ENCODE measurements at places on chromosomes 5 and 9.

- DNase-seq: no peak
Measured at GRCh38 chr5:174243904-174244303, 198.4 kb downstream of the NSG2 start.

- no peak for DNase-seq
Measured at GRCh38 chr5:113089653-113090335, 113.2 kb downstream of the DCP2 start.

DNA sequence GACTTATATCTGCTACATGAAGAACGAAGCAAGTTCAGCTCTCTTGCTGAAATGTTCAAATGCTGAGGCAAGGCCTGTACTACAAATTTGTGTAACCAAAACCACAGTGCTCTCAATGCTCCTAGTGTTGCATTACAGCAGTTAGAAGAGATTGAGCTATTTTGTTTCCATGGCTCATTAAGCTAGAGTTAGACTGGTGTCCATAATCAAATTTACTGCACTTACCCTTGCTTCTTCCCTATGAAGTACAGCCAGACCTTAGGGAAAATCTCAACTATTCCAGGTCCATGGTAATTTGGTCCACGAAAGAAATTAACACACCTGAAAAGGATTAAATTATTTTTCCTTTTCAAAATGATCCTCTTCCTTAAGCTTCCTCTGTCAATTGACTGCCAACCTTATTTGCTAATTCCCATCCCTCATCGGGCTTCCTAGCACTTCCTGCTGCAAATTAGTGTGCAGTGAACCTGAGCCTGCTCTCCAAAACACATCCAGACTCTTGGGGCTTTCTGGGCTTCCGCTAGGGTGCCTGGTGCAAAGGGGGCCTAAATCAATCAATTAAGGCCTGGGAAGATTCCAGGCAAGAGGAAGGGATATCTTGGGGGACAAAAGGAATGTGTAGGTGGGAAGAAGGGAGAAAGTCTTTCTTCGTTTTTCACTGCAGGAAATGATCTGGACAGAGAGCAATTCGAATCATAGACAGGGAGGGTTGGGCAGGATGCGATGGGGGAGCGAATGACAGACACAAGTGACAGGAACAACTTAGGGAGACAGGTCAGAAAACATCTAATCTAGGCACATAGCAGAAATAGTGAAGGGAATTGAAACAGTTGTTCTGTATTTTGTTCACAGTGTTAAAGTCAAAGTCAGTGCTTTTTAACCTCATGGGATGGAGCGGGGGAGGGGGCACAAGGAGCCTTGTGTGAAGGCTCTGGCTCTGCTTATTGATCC, 542.4 kb downstream of the RAB3C start:
- no peak for DNase-seq

GRCh38 chr9:32434892-32435291, 50.4 kb downstream of the ACO1 start:
- no peak for DNase-seq

GRCh38 chr5:9686216-9686615, 56.1 kb upstream of the TAS2R1 start:
- DNase-seq: no peak

- no peak for DNase-seq
Measured at GRCh38 chr5:7208938-7209337, 187.0 kb upstream of the ADCY2 start.

- DNase-seq: peak; percentile 84
Measured at GRCh38 chr5:96297867-96298266, 135.2 kb downstream of the PCSK1 start.

GRCh38 chr9:15121630-15122029, 185.4 kb downstream of the TTC39B start:
- no peak for DNase-seq

- DNase-seq: no peak
Measured at GRCh38 chr5:80165452-80165851, 90.4 kb downstream of the SERINC5 start.

DNA sequence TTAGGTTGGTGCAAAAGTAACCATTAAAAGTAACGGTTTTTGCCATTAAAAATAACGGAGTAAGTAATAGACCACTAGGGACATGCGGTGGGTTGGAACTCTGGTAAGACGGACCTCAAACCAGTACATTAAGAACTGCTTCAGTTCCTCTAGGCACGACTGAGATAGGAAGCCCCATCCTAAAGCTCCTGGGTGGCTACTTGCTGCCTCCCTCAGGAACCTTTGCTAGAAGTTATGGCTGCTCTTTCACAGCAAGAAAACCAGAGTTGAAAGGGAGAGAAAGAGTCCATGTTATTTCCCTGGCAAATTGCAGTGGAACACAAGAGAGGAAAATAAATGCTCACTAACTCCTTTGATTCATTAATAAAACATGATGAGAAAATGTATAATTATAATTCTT, 47.6 kb downstream of the MCTP1 start:
- DNase-seq: no peak

DNA sequence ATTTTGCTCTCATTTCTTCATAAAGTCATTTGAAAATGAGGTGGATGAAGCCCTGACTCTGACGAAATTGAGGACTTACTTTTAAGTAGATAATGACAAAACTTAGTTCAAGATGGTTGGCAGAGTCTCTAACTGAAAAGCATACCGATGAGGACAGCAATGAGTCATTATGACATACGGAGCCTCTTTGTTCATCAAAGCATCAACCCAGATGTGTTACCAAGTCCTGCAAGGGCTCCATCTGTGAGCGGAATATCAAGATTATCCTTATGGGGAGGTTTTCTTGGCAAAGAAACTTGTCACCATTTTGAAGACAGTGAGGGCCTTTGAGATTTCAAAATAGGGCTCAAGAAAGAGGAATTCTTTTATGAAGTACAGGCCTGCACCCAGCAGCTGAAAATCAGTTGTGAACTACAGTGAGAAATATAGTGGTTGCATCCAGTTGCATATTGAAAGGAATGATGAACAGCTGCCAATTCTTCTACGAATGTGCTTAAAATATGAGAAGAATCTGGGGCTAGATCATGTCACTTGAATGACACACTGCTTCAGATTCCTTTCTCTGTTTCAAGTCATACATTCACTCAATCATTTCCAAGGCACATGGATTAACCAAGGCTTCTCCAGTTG, 86.6 kb upstream of the SLC24A2 start:
- DNase-seq: no peak

DNA sequence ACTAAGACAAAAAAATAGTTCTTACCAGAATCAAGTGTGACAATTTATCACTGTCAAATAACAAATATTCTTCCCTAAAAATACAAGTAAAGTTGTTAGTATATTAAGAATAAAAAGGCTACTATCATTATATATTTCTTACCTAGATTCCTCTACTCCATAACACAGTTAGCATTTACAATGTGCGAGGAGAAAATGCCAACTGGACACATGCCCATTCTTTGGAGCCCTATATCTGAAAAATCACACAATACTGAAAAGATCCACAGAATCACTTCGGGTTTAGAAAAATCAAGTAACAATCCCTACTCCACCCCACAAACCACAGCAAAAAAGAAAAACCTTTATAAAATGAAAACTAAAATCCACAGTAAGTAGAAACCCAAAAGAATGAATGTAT, 70.9 kb downstream of the PKD2L2 start:
- DNase-seq: no peak

DNA sequence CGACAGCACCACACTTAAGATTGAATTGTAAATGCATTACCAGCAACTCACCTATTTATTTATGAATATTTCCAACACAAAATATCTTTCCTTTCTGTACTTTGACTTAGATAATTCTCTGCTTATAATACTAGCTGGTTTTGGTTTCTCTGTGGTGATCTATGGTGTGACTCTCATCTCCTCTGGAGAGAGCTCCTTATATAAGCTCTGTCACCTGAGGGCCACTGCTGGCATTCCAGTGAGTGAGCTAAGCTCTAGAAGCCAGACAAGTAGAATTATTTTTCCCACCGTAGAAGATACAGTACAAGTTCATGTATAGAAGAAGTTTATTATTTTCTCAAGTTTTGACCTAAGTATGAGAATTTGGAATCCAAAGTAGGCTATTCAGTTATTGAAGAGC, 111.5 kb downstream of the CDC42SE2 start:
- DNase-seq: no peak

DNA sequence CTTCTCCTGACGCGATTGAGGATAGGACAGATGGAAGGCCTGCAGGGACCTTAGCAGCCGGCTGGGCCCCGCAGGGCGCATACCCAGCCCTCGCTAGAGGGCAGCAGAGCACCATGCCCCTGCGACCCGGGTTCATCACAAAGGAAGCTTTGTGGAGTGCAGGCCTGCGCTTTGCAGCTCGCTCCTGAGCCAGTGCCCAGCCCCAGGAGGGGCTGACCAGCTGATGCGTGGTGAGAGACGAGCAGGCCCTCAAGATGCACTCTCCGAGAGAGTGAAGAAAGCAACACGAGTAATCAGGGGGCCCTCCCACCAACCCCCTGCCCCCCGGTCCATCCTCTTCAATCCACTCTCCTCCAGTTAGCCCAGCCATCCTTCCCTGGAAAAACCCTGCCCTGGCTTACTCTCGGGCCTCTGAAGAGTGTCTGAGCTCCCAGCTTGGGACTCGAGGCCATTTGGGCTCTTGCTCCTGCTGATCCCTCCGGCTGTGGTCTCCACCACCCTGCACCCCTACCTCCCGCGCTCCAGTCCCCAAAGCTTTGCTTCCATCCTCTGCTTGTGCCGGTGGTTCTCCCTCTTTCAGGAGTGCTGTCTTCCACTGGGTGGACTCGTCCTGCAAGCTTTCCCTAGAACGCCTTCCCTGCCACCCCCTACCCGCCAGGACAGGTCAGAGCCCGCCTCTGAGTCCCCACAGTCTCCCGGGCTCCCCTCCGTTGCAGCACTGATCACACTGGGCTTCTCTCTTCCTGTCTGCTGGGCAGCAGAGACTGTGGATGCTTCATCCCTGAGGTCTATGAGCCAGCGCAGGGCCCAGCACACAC, 9.1 kb upstream of the KIF12 start:
- peak; percentile 56 for DNase-seq

DNA sequence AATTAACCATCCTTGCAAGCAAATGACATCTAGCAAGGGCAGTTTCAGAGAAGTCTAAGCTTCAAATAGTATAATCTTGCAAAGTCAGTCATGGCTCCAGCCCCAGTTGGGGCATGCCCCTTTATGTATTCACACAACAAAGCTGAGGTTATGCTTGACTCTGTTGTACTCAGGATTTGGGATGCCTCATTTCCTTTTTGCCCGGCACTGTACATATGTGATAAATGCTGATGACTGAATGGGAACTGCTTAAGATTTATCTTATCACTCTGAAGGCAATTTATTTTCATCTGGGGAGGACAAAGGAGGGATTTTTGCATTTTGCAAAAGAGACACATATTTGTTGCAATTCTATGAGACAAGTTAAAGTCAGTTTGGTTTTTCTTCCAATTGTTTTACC, 219.2 kb downstream of the TRPM3 start:
- no peak for DNase-seq

DNA sequence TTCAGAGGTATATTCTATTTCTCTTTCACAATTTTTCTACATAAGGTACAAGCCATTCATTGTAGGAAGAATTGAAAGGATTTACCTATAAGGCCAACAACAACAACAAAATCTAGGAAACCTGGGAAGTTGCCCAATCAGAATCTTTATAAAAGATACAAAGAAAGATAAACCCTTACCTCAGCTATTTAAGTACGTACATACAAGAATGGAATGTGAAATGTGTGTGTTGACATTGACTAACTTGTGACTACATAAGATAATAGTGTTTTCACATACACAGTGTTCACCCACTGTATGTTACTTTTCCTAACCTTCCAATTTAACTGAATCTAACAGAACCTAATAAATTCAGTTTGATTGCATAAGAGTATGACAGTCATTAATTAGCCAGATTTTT, 154.1 kb downstream of the ADAMTS6 start:
- no peak for DNase-seq

DNA sequence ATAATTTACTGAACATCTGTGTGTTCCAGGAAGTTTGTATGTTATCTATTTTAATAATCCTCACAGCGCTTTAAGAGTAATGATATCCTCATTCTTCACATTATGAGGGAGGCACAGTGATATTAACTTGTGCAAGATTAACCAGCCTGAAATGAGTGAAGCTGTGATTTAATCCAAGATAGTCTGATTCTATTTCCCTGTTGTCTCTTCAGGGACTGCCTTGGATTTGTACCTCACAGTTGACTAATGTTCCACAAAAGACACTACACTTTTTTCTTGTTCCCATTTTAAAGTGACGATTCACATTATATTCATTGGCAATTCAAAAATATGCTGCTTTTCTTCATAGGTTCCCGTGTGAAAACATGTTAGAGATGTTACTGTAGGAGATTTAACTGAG, 125.3 kb upstream of the GNA14 start:
- DNase-seq: no peak

- DNase-seq: peak; percentile 71
Measured at GRCh38 chr5:154858972-154859871, 795 bp downstream of the CNOT8 start.

DNA sequence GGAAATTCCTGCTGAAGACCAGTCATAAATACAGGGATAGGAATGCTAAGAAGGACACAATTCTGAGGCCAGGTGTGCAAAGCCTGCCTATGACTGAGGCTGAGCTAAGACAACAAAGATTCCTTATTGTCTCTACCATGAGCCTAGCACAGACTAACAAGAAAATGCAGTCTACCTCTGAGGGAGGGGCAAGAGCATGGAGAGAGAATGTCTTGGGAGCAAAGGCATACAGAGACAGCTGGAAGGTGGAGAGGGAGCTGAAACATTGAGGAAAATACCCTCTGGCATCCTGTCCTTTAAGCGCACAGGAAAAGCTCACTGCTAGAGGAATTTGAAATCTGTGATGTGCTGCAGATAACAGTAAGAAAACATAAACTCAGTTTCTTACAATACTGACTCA, 8.8 kb upstream of the C9orf40 start:
- no peak for DNase-seq

DNA sequence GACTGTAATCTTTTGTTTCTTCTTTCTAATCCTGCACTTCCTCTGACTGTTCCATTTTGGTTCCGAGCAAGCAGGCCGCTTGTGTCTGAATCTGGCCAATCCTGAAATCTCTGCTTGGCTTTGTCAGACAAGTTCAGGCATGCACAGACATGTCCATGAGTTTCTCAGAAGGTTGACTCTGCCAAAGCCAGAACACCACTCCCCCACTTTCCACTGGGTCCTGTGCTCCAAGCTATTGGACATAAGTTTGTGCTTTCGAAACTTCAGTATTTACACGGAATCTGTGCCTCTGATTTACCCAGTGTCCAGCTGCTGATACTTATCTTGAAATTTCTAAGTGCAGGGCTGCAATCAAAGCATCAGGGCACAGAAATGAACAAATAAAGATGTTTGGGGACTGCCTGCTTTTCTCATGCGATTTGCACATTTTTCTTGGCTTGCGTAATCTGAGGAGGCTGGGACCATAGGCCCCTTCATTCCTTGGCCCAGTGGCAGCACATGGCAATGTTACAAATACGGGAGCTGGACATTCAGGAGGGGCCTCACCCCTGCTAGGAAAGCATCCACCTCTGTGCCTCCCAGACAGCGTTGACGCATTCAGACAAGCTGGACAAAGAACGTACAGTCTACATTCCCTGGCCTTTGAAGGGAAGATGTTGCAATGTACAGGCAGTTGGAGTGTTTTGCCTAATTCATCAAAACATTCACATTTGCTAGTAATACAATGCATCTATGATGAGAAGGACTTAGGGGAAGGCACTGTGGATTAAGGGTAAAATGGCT, 209.2 kb upstream of the PAPPA start:
- no peak for DNase-seq

All from HL-60 (cell line).